Uterus (tissue), 4 donors: ENCODE measurements at places on chromosomes 1 and 21.
A peak's percentile ranks its signal among the peaks of the same experiment; 100 is the strongest.

DNA sequence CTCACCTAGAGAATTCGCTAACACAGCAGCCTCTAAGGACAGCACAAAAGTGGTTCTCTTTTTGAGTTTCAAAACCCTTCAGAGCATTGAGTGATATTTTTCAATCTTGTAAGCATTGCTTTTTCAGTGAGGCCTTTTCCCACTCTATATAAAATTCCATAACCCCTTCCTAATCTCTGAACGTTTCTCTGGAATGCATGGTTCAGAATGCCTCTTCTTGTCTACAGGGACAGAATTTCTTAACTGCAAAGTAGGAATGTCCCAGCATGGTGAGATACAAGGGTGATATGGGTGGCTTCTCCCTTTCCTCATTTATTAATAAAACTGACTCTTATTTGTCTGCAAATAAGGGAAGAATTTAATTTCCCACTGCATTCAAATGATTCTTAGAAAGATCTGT, 377.9 kb downstream of the LTN1 start:
- DNase-seq = no peak

DNA sequence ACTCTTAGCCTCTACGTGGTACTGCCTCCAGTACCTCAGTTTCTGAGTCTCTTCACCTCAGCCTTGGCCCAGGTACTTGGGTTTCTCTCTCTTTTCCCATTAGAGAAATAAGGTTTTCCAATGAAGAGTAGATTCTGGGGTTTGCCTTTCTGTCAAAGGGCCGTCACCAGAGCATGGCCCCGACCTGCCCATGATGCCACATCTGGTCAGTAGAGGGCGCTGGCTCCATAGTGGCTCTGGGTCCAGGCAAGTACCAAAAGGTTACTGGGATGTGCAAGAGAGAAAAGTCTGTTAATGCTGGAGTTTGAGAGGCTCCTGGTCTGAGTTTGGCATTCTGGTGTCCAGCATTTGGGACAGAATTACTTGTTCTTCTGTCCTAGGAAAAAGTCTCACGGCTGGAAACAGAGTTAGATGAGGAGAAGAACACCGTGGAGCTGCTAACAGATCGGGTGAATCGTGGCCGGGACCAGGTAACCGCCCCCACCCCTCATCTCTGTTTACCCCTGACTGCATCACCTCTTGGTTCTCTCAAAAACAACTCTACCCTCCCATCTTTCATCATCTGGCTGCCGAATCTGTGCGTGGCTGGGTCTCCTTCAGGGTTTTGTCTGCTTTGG, 5.3 kb upstream of the TUFT1 start:
- peak; percentile 61 for DNase-seq

DNA sequence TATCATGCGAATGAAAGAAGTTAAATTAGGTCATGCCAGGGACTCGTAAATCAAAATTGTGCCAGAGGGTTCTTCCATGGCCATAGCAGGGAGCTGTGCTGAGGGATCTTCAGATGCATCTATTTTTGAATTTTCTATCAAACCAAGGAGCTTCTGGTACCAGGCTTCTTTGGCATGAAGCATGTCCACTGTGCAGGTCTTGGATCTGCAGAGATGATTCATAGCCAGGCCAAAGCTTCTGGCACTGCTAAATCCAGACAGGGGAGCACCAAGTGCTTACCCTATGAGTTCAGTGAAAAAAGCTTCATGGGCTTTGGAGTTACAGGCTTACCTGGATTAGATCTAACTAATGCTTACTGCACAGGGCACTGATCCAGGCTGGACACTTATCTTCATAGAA, 154.2 kb upstream of the DAB1 start:
- no peak for DNase-seq

- DNase-seq = no peak
Observed at GRCh38 chr1:25992689-25993171, 5.1 kb downstream of the PAFAH2 start.

DNA sequence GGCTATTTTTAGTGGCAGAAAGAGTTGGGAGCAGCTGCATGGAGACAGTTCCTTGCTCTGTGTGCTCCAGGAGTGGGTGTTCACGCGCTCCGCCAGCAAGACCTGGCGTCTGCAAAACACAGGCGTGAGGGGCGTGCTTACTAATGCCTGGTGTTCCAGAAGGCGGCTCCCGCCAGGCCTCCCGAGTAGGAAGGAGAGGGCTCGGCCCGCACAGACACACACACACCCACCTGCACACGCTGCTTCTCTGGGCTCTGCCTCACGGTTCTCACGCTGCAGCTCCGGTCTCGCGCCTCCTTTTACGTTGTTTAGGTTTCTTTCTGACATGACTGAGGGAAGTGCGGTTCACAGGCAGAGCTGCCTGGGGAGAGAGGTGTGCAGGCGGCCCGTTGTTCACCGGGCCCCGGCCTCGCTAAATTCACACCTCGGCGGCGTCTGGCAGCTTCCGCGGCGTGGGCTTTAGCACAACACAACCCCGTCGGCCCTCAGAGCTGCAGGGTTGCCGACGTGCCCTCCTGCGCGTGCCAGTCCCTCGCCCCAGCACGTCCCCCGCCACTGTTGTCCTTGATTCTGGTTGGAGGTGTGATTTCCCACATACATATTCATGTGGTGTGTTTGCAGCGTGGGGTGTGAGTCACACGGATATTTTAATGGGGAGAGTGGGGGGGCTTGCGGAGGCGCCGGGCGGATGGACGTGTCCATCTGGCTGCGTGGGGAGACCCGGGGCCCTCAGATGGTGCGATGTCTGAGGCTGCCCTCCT, 77.0 kb downstream of the SKI start:
- no peak for DNase-seq

DNA sequence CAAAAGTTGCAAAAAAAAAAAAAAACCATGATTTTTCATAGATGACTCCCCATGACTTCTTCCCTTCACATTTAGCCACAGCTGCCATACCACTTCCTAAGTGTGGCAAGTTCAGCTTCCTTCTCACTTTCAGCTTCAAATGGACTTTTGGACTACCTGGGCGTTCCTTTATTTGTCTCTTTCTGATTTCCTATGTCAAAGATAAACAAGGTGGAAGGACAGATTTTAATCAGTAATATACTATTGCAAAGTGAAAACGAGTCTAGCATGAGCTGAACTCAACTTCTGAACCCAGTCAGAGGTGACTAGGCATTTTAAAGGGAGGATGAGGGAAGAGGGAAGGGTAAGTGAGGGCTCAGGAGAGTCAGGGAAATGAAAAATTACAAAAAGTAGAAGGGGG, 14.4 kb upstream of the SCCPDH start:
- DNase-seq = no peak

GRCh38 chr1:212129781-212130180, 94.2 kb downstream of the DTL start:
- no peak for DNase-seq

- DNase-seq = no peak
Observed at GRCh38 chr1:230823931-230824381, 44.4 kb downstream of the C1orf198 start.

DNA sequence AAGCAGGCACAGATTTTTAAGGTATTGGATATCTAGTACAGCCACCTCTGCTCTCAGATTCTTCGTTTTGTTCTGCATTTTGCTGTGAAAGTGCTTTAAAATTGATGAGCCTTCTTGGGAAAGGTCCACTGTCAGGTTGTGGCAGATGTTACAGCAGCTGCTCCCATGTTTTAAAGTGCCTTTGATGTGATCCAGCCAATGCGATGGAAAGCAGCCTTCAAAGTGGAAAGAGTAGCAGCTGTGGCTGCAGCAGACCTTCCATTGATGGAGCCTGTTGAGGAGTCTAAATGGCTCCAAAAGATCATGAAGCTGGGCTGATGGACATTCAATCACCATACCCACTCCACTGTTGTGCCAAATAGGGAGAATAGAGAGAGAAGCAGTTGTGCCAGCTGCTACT, 816.9 kb downstream of the PLA2G4A start:
- DNase-seq = no peak

DNA sequence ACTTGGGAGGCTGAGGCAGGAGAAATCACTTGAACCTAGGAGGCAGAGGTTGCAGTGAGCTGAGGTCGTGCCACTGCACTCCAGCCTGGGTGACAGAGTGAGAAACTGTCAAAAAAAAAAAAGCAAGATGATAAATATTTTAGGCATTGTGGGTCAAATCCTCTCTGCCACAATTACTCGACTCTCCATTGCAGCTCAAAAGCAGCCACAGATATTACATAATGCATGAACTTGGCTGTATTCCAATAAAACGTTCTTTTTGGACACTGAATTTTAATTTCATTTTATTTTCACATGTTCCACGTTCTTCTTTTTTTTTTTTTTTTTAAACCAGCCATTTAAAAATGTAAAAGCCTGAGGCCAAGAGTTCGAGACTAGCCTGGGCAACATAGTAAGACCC, 69.4 kb downstream of the TCP10L start:
- DNase-seq = no peak

- no peak for DNase-seq
Observed at GRCh38 chr1:189429610-189430009, 1048.1 kb downstream of the BRINP3 start.

- no peak for DNase-seq
Observed at GRCh38 chr1:30032302-30032701, 691.1 kb downstream of the MATN1 start.

DNA sequence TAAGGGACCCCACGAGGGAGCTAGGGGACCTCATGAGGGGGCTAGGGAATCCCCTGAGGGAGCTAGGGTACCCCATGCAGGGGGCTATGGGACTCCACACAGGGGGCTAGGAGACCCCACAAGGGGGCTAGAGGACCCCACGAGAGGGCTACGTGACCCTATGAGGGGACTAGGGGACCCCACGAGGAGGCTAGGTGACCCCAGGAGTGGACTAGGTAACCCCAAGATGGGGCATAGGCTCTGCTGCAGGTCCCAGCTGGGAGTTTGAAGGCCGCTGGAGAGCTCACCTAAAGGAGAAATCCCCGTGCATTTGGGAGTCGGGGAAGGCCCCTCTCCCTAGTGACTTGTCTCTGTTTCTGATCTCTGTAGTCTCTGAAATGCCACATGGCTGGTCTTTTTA, 50.0 kb upstream of the DMRTB1 start:
- no peak for DNase-seq

- DNase-seq = no peak
Observed at GRCh38 chr1:191561276-191561675, 597.0 kb upstream of the RGS18 start.

GRCh38 chr1:33231166-33231565, 25.1 kb upstream of the ZNF362 start:
- no peak for DNase-seq

GRCh38 chr1:153071511-153071910, at the start of gene SPRR2B:
SPRR2B (minus strand) TSS chr1:153071611; CDS start chr1:153070839, 772 bp downstream.
- DNase-seq = no peak

GRCh38 chr1:169321539-169321938, 46.1 kb downstream of the NME7 start:
- DNase-seq = no peak

- no peak for DNase-seq
Observed at GRCh38 chr1:118388301-118388959, 203.4 kb upstream of the SPAG17 start.

DNA sequence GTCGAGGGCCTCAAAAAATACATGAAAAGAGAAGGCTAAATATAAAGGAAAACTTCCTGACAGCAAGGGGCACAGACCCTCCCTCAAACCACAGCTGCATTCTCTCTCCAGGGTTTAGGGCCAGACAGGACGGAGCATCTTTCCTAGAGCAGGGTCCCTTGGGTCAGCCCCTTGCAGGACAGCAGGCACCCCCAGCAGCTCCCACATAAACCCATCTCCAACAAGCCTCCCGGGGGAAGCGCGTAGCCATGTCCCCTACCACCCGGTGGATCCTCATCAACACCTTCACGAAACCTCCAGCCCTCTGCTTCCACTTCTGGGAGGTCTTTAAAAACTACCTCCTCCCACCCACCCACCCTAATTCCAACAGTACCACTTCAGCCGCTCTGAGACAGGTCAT, 59.5 kb downstream of the CD46 start:
- DNase-seq = no peak

GRCh38 chr1:30111431-30111830, 612.0 kb downstream of the MATN1 start:
- peak; percentile 32 for DNase-seq

DNA sequence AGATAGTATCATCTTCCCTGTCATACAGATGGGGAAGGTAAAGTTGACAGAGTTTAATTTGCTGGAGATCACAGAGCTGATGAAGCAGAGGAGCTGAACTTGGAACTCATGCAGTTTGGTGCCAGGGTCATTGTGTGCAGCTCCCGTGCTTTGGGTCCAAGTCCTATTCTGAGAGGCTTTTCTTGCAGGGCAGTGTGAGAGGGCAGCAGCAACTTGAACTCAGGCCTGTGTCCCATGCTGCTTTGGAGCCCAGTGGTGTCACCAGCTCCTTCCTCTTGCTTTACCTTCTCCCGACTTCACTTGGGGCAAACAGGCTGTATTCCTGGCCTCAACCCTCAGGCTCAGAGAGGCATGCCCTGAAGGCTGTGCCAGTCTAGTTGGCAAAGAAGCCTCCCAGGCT, 24.7 kb downstream of the INAVA start:
- DNase-seq = no peak

- DNase-seq = no peak
Observed at GRCh38 chr1:44698138-44698537, 23.6 kb downstream of the ARMH1 start.

DNA sequence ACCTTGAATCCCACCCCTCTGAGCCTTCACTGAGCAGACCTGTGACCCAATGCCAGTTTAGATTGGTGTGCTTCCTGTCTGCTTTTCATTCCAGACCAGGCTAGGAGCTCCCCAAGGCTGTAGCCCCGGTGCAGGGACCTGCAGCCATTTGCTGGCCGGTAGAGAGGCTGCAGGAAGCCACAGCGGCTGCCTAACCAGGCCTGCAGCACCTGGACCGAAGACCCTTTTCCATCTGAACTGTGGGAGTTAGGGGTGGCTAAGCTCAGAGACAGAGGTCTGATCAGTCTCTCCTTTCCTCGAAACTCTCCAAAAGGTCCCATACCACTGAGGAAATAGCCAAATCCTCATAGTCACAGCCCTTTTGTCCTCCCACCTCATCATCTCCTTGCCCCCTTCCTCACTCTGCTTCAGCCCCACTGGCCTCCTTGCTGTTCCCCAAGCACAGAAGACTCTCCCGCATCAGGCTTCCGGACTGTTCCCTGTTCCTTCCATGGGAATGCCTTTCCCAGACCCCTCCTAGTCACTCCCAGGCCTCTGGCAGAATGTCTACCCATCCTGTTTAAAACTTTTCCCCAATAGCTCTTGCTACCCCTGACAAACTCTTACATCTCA, 674 bp upstream of the TTC4 start:
- DNase-seq = no peak

DNA sequence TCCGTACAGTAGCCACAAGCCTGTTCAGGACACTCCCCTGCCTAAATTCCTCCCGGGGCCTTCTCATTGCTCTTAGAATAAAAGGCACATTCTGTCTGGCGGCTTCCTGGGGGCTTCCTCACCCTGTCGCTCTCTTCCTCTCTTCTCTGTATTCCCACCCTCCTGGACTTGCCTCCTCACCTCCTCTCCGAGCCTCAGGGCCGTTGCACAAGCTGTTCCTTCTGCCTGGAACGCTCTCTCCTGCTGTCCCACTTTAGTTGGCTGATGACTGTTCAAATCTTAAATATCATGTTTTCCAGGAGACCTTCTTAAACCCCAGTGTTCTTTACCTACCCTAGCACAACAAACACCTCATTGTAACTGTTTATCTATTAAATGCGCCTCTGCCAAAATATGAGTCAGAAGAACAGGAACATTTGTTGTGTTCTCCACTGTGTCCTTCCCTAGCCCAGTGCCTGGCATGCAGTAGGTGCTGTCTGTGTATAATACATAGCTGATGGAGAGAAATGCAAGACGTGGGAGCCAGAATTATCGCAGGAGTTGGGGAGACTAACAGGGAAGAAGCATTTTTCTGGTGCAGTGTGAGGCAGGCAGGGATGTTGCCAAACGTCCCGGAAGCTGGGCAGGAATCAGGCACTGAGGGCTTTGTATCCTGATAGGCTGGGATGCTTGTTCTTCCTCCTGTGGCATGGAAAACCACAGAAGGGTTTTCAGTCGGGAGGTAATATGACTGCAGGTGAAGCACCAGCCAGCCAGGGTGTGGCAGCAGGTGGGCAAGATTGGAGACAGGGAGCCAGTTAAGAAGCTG, 24.1 kb upstream of the THRAP3 start:
- no peak for DNase-seq
